ENCODE measurements at places on chromosomes 2 and 18.

DNA sequence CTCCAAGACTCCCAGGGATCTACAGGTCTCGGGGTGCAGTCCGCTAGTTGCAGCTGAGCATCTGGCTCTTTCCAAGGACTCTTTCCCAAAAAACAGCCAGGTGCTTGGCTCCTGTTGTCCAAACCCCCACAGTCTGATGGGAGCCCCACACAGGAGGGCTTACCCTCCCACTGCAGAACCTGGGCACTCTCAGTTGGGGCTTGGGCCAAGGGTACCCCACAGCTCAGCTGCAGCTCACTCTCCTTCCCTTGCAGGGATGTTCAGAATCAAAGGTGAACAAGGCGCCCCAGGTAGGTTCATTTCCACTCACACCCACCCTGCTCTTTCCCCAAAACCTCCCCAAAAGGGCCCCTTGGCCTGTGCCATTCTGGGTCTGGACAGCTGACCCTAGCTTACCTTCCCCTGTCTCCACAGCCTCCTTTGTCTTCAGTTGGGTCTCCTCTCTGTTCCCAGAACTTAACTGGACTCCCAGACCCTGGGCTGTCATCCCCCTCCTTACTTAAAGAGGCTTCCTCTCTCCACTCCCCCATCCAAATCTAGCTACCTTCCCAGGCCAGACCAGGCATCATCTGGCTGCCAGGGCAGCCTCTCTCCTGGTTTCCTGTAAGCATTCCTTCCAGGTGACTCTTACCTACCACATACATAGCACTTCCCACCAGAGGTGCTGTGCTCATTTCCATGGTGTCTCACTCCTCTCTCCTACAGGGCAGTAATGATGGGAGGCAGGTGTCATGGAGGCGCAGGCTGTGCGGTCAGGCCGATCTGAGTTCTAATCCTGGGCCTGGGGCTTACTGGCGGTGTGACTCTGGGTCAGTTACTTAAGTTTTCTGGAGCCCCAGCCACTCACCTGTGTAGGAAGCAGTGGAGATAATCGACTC is 29.5 kb downstream of the MARCO start:
- DNase-seq = no peak

DNA sequence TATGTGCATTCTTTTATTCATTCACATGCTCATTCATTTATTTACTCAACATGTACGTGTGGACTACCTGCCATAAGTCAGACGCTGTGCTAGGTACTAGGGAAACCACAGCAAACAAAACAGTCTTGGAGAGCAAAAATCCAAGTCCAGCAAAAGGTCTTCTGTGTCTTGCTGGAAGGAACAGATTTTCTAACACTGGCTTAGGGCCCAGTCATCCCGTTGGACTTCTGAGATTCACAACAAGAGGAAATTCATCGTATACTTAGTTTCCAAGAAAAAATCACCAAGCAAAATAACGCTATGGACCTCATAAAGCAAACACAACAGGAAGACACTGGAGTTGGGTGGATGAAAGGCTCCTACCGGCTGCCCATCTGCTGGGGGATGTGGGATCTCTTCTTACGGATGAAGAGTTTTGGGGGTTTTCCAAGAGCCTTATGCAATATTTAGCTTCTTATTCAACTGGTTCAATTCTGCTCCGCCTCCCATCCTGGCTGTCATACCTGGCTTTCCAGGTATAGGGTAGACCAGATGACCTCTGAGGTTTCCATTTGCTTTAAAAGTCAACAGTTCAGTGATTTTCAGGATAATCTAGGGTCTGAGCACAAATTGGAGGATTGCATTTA is 262.7 kb downstream of the HAUS1 start:
- DNase-seq = no peak

DNA sequence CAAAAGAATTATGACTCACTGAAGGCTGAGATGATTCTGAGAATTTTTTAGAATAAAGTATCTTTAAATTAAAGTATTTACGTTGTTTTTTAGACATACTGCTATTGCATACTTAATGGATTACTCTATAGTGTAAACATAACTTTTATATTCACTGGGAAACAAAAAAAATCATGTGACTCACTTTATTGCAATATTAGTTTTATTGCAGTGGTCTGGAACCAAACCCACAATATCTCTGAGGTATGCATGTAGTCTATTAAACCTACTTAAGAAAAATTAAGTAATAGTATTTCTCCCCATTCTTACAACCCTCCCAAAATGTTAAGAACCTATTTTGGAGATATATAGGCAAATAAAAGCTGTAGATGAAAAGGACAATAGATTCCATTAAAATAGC is 142.9 kb upstream of the ZNF521 start:
- DNase-seq = no peak

DNA sequence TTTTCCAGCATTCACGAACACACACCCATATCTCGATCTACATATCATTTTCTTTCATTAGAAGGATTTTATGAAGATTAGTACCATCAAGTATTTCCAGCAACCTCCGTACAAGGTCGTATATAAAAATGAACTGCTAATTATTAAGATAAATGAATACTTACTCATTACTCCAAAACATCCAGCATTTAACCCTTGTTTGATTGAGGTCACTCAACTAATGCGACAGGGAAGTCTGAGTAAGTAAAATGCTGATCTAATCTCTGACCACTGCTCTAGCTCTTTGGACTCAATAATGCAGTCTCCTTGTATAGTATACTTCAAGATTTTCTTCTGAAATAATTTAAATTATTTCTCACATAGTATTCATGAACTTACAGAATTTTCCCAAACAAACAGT is 2.0 kb downstream of the ABHD3 start:
- no peak for DNase-seq

DNA sequence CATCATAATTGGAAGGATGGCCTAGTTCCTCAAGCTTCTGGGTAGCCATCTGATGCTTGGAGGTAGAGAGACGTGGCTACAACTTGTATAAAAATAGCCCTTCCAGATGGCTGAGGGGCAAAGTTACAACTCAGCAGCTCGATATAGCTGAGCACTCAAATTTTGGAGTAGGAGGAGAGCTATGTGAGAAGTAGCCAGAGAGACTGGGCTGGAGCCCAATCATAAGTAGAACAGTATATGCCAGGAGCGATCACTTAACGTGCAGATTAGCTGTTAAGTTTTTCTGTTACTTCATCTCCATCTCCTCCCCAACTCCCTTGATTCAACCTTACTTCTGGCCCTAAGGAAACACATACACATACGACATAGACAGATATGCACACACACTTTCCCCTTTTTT is 28.8 kb downstream of the CNRIP1 start:
- no peak for DNase-seq

GRCh38 chr2:157182834-157183396 is 74.6 kb upstream of the GALNT5 start:
- no peak for DNase-seq

DNA sequence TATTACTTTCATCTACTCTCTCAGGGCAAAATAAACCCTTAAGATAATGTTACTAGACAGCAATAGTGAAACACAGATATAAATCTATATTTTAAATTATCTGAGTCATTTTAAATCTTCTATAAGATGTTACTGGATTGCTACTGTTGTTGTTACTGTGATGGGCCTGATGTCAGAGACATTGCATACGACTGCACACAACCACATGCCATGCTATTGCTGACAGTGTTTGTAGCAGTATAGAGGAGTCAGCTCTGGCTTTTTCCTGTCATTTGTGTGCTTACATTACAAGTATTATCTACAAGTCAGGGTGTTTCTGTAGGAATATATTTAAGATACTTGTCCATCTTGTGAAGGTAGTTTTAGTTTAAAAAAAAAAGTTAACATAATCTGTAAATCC is 63.9 kb downstream of the CCDC148 start:
- DNase-seq = no peak

DNA sequence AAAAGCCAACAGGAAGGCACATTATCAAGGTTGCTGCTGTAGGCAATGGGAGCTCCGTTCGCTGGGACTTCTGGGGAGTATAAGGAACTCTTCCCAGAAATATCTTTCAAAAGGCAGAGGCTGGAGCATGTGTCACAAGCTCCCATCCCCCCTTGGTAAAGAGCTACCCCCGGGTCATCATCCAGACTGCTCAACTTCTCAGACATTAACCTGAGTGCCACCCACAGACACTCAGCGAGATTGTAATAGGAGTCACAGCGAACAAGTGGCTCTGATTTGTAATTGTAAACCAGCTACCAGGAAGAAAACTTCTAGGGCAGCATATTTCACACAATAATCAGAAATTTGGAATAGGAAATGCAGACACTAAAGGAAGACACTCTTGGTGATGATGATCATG is 290.2 kb upstream of the PARD3B start:
- no peak for DNase-seq

- DNase-seq = no peak
These were observed 8.3 kb downstream of the KCNE4 start for GRCh38 chr2:223060201-223060825.

DNA sequence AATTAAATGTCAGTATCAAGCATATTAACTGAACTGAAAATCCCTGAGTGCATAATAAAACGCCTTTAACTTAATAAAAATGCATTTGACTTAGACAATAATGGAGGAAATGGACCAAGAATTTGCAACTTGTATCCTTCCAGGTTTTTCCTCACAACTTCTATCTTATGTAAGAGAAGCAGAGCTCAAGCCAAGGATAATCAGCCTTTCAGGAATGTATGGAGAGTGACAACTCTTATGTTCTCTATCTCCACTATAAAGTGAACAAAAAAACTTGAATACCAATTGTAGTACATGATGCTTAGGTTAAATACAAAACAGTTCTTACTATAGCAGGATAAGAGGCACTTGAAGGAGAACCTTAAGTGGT is 64.8 kb upstream of the CYP26B1 start:
- no peak for DNase-seq

DNA sequence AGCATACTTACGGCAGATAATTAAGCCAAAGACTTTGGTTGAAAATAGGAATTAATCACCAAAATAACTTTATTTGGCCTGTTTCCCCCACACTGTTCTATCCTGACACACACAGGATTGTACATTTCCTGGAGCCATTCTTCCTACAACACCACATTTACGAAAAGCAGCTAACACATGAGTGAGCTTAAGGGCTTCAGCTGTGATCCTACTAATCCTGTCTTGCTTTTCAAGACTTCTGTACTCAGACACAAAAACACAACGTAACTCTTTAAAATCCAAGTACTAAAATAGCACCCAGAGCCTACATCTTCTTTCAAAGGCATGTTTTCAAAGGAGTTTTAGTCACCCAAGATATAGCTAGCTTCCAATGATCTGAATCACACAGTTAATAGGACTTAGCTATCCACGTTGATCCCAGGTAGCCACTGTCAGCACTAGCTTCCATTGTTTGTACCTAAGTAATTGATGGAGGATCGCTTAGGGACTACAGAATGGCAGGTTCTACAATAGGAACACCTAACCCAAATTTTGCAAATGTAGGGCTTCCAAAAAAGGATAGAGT is 42.8 kb upstream of the TTC39C start:
- DNase-seq = no peak

DNA sequence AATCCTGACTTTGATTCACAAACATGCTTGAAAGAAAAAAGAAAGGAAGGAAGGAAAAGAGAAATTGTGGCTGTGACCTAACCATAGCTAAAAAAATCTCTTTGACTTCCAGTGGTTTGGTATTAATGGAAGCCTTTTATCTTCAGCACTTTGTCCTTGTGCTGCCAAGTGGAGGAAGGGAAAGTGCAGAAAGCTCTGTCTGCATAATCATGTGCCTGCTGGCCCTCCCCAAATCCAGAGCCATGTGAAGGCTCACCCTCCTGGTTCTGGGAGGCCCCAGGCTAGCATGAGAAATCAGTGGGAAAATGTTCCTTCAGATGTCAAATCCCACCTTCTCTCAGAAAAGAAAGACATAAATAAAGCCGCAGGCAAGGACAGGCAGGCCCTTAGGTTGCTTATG is 48.3 kb upstream of the BMPR2 start:
- no peak for DNase-seq

DNA sequence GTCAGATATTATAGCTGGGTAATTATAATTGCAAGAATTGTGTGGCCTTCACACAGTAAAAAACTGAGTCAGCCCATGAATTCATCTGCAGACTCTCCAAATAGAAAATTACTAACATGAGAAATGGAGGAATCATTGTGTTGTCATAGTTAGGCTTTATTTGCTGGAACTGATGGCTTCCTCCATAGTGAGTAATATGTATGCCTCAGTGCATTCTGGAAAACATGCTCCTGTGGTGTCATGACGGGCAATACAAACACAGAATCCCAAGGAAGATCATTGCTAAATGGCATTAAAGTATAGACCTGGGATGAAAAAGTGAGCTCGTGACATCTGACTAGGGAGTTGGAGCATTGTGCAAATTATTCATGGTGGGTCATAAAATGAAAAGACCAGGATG is 23.6 kb upstream of the NMS start:
- no peak for DNase-seq

All from nucleus accumbens (tissue), 56 donors.